ENCODE measurements at places on chromosomes 12 and 14.

DNA sequence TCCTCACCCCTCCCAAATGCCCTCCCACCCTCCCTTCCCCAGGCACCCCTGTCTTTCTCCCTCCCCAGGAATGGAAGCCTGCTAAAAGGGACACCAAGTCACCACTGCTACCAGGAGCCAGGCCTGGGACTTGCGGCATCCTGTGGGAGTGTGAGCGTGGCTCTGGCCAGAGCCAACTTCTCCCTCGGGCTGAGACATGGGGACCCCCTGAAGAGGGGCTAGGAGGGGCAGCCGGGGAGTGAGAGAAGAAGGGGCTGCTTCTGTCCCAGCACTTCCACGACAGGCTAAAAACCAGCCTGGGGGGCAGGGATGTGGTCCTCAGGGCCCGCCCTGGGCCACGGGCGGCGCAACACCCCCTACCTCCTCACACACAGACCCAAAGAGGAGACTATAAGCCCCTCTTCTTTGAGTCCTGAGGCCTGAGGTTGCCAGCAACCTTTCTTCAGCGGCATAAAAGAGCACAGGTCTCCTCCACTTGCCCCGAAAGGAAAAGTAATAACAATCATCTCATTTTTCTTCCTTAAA is 278.9 kb downstream of the DPF3 start:
- DNase-seq = no peak

GRCh38 chr12:52691841-52692150 is 11.5 kb downstream of the KRT77 start:
- no peak for DNase-seq

GRCh38 chr14:92644171-92644969 is 104.1 kb downstream of the LGMN start:
- peak; percentile 89 for DNase-seq

- DNase-seq = peak; percentile 65
Measured at GRCh38 chr12:48602192-48602989, 32.5 kb upstream of the LALBA start.

DNA sequence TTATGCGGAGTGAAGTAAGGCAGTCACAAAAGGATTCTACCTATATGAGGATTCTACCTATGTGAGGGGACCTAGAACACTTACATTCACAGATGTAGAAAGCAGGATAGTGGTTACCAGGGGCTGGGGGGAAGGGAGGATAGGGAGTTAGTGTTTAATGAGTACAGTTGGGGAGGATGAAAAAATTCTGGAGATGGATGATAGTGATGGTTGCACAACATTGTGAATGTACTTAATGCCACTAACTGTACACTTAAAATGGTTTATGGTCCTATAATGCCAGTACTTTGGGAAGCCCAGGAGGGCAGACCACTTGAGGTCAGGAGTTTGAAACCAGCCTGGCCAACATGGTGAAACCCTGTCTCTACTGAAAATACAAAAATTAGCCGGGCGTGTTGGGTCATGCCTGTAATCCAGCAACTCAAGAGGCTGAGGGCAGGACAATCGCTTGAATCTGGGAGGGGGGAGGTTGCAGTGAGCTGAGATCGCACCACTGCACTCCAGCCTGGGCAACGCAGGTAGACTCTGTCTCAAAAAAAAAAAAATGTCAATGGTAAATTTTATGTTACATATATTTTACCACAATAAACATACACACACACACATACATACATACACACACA is 25.4 kb downstream of the SVOP start:
- no peak for DNase-seq

- no peak for DNase-seq
Measured at GRCh38 chr12:115639648-115640012, 637.9 kb downstream of the MED13L start.

DNA sequence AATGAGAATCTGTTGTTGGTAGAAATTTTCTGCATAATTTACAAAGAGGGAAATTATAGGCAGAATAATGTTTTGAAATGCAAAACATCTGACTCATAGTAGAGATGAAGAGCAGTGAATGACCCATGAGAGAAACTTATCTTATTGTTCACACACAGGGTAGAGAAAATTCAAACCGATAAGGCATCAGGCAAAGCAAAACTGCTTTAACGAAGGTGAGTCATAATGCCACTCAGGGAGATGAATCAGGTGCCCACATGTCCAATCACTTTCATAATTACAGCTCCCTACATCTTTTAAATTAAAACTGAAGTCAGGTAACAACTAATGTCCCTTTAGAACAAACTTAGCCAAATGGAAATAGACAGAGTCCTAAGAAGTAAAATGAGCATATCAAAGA is 265.6 kb upstream of the GARIN6 start:
- DNase-seq = peak; percentile 11

- no peak for DNase-seq
Measured at GRCh38 chr12:104446646-104447421, 9.9 kb upstream of the CHST11 start.

- no peak for DNase-seq
Measured at GRCh38 chr14:64467101-64467500, 1.8 kb downstream of the AKAP5 start.

GRCh38 chr14:31864937-31865855 is 211.9 kb upstream of the ARHGAP5 start:
- peak; percentile 97 for DNase-seq

GRCh38 chr12:116592731-116593130 is 33.5 kb downstream of the MAP1LC3B2 start:
- DNase-seq = no peak

GRCh38 chr12:54654926-54655325 is 6.8 kb upstream of the DCD start:
- DNase-seq = no peak

GRCh38 chr12:115404761-115405470 is 720.9 kb upstream of the TBX3 start:
- peak; percentile 67 for DNase-seq

- DNase-seq = peak; percentile 99
Measured at GRCh38 chr12:54324617-54325441, at the start of gene COPZ1. Gene COPZ1 (plus strand): TSS chr12:54325131. CDS start chr12:54325164, 33 bp downstream.

DNA sequence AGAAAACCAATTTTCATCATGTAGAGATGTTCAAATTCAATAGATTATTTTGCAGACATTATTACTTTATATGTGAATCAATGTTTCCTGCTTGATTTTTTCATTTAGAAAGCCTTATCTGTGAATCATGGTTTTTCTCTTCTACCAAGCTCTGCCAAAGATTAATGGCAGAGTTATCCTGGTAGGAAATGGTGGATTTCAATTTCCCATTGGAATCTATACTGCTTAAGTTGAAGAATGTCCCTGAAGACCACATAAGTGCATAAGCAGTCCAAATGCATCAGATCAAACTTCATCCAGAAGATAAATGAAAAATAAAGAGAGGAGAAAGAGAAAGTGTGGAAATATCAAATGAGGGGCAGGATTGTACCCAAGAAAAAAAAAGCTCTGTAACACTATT is 5.0 kb downstream of the LUM start:
- DNase-seq = no peak

GRCh38 chr12:104462931-104463339 is 6.2 kb downstream of the CHST11 start:
- no peak for DNase-seq

DNA sequence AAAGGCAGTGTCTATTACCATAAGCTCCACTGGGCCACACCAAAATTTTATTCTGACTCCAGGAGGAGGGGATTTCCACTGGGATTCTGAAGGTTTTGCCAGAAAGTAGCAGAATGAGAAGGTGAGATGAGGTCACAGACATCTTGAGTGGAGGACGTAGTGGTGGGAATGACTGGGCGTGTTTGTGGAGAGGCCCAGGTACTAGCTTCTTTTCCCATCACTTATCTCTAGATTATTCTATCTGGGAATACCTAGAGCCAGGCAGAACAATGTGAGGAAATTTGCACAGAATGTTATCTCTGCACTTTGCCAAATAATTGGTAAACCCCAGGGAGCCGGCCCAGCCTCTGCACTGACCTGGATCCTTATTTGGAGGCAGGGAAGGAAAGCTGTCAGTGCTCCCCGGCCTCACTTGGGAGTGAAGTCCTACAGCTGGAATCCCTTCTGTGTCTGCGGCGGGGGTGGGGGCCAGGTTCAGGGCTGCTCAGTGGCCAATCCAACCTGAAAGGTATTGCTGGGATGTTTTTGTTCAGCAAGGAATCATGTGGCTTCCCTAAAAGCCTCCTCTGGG is 129.4 kb downstream of the C12orf75 start:
- DNase-seq = no peak
